ENCODE measurements at places on chromosomes 12 and 14. TPM values are rescaled to one million over a fixed set of nuclear protein-coding genes. Genes with fewer than 3 reads are reported as not detected.

The TM9SF1 gene
- total RNA-seq: 57.7 TPM

The HCAR1 gene
- 1.3 TPM for total RNA-seq

The KRT81 gene
- total RNA-seq: not detected

The COQ10A gene
- total RNA-seq: 14.0 TPM

The RIPK3 gene
- 4.0 TPM for total RNA-seq
